ENCODE measurements at places on chromosomes 2 and 18.
A peak's percentile ranks its signal among the peaks of the same experiment; 100 is the strongest.

GRCh38 chr2:48940606-48941005, 185.1 kb upstream of the LHCGR start:
- no peak for DNase-seq

DNA sequence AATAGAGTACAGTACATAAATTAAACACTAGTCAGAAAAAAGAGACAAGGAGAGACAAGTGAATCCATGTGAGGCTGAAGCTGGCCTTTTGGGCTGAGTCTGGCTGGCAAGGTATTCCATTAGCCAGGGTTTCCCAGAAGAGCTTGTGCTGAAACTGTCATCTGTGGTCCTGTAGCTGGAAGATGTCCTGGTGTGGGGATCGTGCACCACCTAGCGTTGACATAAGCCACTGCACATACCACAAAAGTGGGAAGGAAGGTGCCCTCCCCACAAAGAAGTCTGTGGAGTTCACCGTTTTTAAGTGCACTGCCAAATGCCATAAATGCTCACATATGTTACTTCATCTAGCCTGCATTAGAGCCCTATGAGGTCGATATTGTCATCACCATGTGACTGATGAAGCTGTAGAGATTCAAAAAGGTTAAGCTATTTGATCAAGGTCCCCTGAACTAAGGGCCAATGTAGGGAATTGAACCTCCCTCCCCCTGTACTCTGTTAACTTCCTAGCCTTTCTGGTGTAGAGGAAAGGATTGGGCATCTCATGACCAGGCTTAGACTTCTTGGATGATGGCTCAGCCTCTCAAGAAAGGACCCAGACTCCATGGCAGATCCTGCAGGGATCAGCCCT, 31.9 kb upstream of the GALNT14 start:
- DNase-seq = peak; percentile 27

DNA sequence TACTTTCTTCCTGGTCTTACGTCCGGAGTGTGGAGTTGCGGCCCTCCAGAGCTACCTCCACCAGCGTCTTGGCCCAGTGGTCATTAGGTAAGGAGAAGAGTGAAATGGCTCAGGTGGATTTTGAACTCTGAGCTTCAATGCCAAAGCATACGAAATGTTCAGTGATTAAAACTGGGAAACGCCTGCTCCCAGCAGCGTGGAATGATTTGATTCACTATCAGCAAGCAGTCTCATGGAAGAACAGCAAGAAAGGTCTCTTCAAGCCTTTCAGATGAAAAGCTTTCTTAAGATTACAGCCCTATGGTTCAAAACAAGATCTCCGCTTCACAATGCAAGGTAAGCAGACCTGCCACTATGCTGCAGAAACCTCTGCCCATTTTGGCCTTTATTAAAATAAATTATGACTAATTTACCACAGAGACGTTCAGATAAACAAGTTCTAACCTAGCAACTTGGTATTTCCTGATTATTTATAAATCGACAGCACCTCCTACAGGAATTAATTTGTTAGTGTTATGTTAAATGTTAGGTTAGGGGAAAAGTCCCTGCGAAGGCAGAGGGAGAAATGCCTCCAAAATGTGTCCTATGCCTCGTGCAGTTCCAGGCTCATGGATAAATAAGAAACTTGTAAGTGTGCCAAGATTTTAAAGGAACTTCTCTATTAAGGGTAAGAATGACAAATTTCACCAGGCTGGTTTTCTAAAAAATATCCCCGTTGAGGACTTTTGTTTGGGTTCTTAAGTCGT, 10.1 kb downstream of the SP9 start:
- DNase-seq = no peak

GRCh38 chr18:75429975-75430374, 2.5 kb upstream of the SMIM21 start:
- DNase-seq = no peak

DNA sequence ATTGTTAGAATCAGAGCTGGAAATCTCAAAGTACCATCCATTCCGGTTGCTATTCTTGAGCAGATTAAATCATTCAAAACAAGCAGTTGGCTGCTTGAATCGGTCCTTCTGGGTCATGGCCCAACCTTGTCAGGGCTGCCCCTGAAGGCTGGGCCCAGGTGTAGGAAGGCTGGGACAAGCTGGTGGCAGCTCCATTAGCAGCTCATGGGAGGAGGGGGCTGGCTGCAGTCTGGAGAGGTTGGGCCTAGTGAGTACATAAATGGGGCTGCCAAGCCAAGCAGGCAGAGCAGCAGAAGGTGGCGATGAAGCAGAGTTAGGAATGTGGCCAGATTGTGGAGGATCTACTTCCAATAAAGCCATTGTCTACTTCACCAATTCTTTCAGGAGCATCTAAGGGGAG, 81.4 kb downstream of the ADCYAP1 start:
- DNase-seq = no peak

DNA sequence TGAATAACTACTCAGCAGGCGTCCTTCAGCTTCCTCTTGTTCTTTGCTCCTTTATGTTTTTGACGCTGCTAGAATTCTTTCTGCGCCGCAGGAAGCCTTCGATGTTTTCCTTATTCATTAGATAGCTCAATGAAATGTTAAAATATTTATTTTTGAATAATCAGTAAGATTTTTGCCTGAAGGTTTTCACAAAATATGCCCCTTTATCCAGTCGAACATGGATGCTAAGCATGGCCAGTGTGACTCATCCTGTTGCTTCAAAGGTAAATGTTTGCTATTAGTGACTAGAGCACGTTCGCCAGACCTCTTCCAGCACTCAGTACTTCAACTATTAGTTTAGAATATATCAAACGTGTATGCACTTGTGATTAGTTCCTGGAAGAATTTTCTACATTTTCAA, 7.6 kb upstream of the MEIS1 start:
- DNase-seq = no peak

DNA sequence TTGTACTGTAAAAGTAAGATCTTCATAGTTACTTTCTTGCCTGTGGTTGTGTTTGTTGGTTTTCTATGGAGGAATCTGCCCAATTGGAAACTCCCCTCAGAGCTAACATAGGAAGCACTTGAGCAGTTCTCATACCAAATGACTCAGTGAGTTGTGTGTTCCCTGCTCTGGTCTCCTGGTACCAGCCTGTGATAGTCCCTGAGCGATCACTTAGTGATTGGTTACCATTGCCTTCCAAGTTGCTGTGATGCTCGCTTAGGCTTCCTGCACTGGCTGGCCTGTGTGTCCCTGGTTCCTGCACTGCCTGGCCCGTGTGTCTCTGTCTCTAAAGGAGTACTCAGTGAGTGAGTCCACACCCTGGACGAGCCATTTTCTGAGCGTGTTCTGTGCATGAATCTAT, 133.0 kb downstream of the MAP4K4 start:
- DNase-seq = no peak

DNA sequence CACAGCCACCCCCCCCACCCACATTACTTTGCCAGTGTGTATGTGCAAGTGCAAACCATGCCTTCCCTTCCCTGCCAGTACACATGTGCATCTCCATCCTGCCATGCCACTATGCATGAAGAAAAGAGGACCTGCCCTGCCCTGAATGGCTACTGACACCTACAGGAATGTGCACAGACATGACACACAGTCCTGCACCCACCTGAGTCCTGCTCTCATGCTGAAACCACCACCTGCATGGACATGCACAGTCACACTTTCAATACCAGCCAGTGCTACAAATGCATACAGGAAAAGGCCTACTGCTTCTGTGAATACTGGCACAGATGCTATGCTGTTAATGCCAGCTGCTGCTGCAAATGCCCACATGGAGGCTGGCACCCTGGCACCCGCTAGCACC, 334.4 kb upstream of the DLGAP1 start:
- DNase-seq = no peak

Data from CD4-positive, alpha-beta memory T cell (primary cell).